Bronchial epithelial cell (primary cell): ENCODE measurements at places on chromosomes 12 and 14. TPM values are rescaled to one million over a fixed set of nuclear protein-coding genes. Genes with fewer than 3 reads are reported as not detected.

GRCh38 chr12:129401572-129401971 is 502.3 kb downstream of the TMEM132D start:
- DNase-seq: no peak

GALNT9 gene
- not detected in 2 replicates for total RNA-seq

DNA sequence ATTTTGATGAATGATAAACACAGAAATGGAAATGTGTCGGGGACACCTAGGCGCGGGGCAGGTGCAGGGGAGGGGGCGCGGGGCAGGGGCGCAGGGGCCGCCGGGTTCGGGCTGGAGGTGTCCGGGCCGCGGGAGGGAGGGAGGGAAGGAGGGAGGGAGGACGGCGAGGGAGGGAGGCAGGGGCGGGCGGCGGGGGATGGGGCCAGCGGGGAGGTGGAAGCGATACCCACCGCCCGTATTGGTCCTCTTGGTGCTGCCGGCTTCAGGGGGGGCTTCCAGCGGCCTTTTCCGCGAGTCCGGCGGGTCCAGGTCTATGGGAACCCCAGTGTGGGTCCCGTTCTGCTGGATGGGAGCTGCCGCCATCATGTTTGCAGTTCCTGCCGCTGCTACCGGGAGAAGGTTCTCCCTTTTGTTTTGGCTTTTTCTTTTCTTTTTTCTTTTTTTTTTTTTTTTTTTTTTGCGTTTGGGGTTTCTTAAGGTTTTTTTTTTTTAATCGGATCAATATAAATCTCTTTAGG is 703 bp downstream of the NOVA1 start:
- no peak for DNase-seq

GRCh38 chr12:95351748-95352147 is 122.2 kb upstream of the METAP2 start:
- no peak for DNase-seq

- peak; percentile 20 for DNase-seq
Observed at GRCh38 chr12:9751204-9752144, 9.2 kb downstream of the CD69 start.

ENDOU gene
- 0.38 TPM in 1 of 2 replicates, not detected in the other for total RNA-seq

GPD1 gene
- total RNA-seq: 0.26 and 0.53 TPM in 2 replicates

KRT3 gene
- under 0.01 and 0.13 TPM in 2 replicates for total RNA-seq
